ENCODE measurements at places on chromosomes 13 and 19.

GRCh38 chr13:21033212-21033840, 28.1 kb downstream of the LATS2 start:
- no peak for DNase-seq

DNA sequence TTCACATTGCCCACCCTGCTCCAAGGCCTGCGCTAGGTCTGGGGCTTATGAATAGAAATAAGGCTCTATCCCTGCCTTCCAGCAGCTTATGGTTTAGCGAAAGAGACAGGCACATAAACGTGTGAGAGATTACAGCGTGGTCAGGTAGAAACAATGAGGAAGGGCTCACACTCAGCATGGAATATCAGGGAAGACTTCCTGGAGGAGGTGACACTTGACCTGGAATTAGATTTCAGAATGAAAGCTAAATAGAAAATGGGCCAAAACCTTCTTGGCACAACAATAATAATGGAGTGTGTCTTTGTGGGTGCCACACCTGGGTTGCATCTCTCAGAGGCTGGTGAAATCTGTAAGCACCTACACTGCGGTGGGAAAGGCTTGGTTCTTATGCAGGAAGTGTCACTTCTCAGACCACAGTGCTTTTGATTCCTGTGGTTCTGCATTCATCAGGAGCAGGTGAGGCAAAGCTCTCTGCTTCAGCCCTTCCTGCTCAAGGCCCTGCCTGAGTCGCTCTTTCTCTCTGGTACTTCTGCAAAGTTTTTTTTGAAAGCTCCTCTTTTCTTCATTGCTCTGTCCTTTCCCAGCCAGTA, 430.3 kb downstream of the ZNF536 start:
- DNase-seq, result no peak

GRCh38 chr13:64256751-64257150, 2841.1 kb upstream of the PCDH20 start:
- no peak for DNase-seq

DNA sequence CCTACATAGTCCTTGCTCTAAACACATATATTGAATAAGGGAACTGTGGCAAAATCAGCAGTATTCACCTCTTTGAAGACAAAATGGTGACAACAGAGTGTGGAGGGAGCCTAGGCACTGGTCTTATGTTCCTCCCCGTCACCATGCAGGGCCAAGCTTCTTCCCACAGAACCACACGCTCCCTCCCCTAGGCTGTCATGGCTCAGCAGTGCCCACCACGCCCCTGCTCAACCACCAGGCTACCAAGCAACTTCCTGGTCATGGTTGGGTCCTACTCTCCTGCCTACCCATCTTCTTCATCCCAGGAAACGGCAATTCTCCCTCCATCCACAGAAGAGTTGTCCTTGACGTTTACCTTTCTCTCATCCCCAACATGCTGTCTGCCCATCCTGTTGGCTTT, 126.1 kb downstream of the CRYL1 start:
- DNase-seq, result no peak

- no peak for DNase-seq
Observed at GRCh38 chr19:15595069-15595468, 19.9 kb upstream of the CYP4F8 start.

GRCh38 chr19:3363841-3364500, 2.4 kb upstream of the NFIC start:
- no peak for DNase-seq

DNA sequence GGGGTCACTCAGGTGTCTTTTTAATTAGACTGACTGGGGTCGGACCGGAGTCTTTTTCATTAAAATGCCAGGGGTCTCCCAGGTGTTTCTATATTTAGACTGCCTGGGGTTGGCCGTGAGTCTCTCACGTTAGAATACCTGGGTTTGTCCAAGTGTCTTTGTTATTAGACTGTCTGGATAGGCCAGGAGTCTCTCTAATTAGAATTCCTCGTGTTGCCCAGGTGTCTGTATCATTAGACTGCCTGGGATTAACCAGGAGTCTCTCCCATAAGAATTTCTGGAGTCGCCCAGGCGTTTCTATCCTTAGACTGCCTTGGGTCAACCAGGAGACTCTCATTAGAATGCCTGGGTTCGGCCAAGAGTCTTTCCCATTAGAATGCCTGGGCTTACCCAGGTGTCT, 1445.7 kb downstream of the UQCRFS1 start:
- DNase-seq, result no peak

- DNase-seq, result no peak
Observed at GRCh38 chr19:17402982-17403855, 2.2 kb downstream of the BST2 start.

- DNase-seq, result no peak
Observed at GRCh38 chr19:33746159-33746558, 50.5 kb upstream of the KCTD15 start.

DNA sequence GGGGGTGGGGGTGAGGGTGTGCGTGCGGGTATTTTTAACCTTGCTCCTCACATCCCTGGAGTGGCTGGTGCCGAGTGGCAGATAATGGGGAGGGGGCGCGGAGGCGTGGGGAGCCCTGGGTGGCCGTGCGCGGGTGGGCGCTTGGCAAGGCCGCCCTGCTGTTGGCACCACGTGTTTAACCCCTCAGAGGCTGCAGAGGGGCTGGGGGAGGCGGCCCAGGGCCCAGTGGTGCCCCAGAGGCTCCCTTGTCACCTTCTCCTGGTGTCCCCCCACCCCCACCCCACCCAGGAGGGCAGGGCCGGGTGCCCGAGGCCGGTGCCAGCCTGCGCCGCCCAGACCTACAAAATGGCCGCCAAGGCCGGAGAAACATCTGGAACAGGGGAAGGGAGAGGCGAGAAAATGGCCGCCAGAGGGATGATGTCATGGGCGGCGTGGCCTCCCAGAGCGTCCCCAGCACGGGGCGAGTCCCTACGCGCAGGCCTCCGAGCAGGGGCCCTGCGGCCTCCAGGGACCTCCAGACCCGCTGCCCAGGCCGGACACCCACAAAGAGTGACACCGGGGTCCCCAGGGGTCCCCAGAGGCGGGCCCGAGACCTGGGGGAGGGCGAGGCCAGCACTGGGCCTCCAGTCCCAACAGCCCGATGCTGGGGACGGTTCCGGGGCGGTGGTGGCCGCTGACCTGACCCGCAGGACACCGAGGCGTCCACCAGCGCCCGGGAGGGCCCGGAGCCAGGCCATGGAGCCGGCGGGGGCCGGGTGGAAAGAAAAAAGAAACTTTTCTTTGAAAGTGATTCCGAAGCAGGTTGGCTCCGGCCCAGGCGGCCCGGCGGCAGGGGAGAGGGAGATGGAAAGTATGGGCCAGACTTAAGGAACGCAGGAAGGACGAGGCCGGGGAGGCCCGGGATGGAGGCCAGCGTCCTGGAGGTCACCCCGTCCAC, 38.2 kb downstream of the NFIC start:
- no peak for DNase-seq

DNA sequence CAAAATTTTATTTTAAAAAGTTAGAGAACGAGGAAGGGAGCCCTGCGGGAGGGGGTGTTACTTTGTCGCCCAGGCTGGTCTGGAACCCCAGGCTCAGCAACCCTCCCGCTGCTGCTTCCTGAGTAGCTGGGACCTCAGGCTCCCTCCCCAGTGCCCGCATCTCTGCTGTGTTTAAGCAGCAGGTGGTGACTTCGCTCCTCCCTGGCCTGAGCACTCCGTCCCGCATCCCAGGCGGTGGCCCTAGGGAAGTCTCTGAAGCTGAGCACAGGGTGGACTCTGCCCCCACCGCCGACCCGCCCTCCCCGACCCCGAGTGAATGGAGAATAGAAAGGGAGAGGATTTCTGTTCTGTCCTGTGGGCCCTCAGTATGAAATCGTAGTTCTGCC, 30.5 kb downstream of the ZNF701 start:
- peak; percentile 6 for DNase-seq

DNA sequence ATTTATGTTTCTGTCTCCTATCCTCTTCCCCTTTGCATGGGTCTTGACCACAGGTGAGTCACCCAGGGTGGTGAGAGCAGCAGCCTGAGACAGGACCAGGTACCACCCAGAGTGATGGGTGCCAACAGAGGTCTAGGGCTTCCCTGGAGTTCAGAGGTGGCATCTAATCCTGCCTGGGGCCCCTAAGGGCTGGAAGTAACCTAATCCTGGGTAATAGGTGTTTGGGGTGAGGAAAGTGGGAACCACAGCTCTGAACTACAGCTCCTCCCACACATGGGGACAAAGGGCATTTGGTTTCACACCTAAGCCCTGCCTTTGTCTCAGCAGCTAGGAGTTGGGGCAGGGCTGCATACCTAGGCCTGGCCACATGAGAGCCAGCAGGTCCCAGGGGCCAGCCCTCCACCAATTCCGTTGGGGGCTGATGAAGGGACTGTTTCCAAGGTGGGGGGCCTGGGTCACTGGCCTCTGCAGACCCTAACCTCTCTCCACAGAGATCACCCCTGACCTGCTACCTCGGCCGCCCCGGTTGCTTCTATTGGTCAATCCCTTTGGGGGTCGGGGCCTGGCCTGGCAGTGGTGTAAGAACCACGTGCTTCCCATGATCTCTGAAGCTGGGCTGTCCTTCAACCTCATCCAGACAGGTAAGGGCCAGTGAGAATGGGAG, 8.0 kb downstream of the SPHK2 start:
- DNase-seq, result peak; percentile 56

DNA sequence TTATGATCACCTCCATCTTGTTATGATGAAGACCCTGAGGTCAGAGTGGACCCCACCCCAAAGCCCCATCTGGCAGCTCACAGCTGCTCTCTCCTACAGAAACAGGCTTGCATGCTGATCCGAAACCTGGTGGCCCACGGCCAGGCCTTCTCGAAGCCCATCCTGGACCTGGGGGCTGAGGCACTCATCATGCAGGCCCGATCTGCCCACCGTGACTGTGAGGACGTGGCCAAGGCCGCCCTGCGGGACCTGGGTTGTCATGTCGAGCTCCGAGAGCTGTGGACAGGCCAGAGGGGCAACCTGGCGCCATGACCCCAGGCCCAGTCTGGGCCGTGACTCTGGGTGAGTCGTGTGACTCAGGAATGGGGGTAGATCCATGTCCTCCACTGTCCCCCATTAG, 6.5 kb upstream of the SLC25A42 start:
- DNase-seq, result no peak

All from CD4-positive, alpha-beta T cell treated with Interleukin-2 at 100 ng/mL for 4 hours (primary cell).